ENCODE measurements at places on chromosomes 1 and 21. TPM values are rescaled to one million over a fixed set of nuclear protein-coding genes. Genes with fewer than 3 reads are reported as not detected.
A peak's percentile ranks its signal among the peaks of the same experiment; 100 is the strongest.

LCE1A gene
- total RNA-seq = not detected

DNA sequence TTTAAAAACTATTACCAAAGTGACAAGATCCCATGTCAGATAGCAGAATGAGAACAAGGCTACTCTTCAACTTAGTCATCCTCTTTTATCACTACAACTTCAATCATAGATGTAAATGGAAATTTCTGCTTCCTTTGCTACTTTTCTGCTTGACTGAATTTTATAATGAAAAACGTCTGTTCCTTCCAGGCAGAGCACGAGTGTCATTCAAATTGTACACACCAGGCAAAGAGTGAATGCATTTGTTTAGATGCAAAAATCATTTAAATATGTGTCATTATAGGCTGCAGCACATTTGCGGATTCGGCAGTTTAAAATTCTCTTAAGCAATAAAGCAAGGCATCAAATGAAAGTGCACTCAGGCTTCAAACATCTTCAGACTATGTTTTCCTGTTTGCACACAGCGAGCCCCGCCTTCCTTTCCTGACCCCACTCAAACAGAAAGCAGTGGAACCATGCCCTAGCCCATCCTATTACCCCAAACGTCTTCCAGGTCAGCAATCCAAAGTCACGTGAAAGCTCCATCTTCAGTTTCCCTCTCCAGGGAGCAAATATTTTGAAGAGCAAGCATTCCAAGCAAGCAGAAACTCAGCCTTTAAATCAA lies 99.6 kb downstream of the APP start:
- peak; percentile 48 for DNase-seq

ADAM30 gene
- not detected for total RNA-seq

- peak; percentile 22 for DNase-seq
Observed at GRCh38 chr1:62391369-62391971, 45.4 kb upstream of the USP1 start.

GRCh38 chr1:56304975-56305374 lies 274.4 kb downstream of the PLPP3 start:
- peak; percentile 18 for DNase-seq

Measured in Daoy (cell line).